ENCODE measurements at places on chromosomes 2 and 18. TPM values are rescaled to one million over a fixed set of nuclear protein-coding genes. Genes with fewer than 3 reads are reported as not detected.

GALNT3 gene
- 14.4 TPM for total RNA-seq

DNA sequence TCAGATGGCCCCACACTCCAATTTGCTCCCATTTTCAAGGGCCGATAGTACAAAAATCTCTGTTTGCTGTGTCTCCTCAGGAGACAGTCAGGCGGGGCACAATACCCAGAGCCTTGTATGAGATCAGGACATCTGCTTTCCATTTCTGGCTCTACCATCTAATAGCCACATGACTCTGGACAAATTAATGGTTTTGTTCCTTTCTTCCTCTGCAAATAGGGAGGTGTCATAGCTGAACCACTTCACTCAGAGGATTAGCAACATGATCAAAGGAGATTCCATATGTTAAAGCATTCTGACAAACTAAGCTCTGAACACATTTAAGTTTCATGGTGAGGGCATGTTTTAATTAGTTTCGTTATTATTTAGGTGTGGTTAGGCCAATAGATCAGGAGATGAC lies 602.1 kb upstream of the SYT4 start:
- H3K4me1 ChIP-seq, result no peaks in the 10 kb centered on the region
- no peaks in the 10 kb centered on the region for H3K27me3 ChIP-seq
- DNase-seq, result no peak
- no peaks in the 10 kb centered on the region for H3K36me3 ChIP-seq

ZRANB3 gene
- total RNA-seq, result 14.4 TPM

- no peaks in the 10 kb centered on the region for H3K4me1 ChIP-seq
- no peak for DNase-seq
- no peak overlapping the region for H3K4me3 ChIP-seq
- H3K27me3 ChIP-seq, result no peaks in the 10 kb centered on the region
Measured at GRCh38 chr2:117980783-117981676, 32.8 kb downstream of the CCDC93 start.

DNA sequence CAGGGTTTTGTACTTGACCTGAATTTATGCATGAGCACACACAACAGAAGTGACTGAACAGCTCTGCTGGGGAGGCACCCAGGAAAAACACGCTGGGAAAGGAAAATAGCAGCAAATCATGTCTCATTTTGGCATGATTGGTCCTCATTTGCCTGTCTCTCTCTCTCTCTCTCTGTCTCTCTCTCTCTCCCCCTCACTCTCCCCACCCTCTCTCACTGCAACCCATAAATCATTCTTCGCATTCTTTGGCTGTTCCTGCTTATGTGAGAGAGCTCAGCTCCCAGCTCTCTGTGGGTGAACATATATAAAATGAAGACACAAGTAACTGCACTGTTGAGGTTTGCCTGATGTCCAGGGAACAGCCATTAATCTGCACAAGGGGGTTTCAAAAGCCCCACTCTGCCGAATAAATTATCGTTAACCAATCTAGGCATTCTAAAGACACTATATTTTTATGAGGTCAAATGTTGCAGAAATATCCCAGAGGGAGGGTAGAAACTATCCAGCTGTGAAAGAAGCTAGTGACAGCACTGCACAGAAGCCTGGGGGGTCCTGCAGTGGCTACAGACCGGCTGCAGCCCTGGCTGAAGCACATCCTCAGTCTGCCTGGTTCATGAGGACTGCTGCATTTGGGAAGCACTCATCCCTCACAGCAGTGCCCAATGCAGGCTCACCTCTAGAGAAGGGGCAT lies 260.3 kb downstream of the AFF3 start:
- H3K27me3 ChIP-seq, result no peaks in the 10 kb centered on the region
- peak overlapping the region; percentile 38 for H3K27ac ChIP-seq
- H3K4me1 ChIP-seq, result peaks cover 77% of the 10 kb centered on the region
- peaks cover 44% of the 10 kb centered on the region for H3K36me3 ChIP-seq
- H3K4me3 ChIP-seq, result no peak overlapping the region
- DNase-seq, result no peak

DNA sequence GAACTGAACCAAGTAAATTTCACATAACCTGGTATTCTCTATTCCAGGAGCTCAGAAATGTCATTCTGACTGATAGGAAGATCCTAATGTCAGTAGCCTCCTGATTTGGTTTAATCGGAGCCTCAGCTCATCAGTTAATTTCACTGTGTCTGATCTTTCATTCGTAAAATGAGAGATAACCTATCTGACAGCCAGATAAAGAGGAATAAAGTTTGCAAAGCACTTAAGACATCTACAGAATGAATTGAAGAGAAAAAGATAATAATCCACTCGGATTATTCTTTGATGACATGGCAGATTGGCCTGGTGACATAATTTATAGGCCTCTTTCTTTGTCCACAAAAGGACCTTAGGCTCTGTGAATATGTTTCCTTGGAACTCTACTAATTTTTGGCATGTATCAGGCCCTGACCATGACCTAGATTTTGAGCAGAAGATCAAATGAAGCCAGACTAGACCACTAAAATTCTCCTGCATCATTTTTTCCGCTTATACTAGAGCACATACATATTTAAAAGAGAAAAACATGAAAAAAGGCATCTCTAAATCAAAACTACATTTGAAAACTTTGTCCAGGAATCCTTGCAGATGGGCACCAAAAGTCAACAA lies 312.4 kb downstream of the MTX2 start:
- no peaks in the 10 kb centered on the region for H3K36me3 ChIP-seq
- no peaks in the 10 kb centered on the region for H3K4me1 ChIP-seq
- H3K4me3 ChIP-seq, result no peak overlapping the region
- peaks cover 14% of the 10 kb centered on the region for H3K27me3 ChIP-seq

Measured in activated B cell treated with CpG ODN at 0.5 μM for 24 hours (primary cell).